Stimulated activated effector memory CD8-positive, alpha-beta T cell treated with anti-CD3 and anti-CD28 coated beads, Interleukin-12 subunit alpha, Interleukin-12 subunit beta, amount 100 ng/mL, for 72 hours (primary cell): ENCODE measurements at places on chromosomes 4 and X.
A peak's percentile ranks its signal among the peaks of the same experiment; 100 is the strongest.

DNA sequence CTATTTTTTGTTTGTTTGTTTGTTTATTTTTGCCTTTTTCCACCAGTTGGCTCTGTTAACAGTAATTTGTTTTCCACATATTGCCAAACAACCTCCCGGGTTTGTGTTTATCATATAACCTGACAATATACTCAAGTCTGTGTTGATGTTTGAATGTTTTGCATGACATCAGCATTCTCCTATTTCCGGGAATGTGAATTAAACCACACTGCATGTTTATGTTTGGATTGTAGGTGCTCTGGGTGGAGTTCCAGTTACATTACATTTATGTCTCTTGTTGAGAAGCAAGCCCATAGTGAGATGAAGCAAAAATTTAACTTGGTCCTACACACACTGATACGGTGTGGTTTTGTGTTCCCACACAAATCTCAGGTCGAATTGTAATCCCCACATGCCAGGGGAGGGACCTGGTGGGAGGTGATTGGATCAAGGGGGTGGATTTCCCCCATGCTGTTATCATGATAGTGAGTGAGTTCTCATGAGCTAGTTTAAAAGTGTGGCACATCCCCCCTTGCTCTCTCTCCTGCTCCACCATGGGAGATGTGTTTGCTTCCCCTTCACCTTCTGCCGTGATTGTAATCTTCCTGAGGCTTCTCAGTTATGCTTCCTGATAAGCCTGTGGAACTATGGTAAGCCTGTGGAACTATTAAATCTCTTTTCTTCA, 54.4 kb upstream of the CLNK start:
- no peak for DNase-seq

GRCh38 chrX:20522420-20522819, 255.7 kb upstream of the RPS6KA3 start:
- DNase-seq = no peak

- DNase-seq = no peak
These were observed 161.6 kb downstream of the IL15 start for GRCh38 chr4:141797966-141798365.

GRCh38 chr4:134540588-134540987, 339.0 kb upstream of the PABPC4L start:
- DNase-seq = no peak

DNA sequence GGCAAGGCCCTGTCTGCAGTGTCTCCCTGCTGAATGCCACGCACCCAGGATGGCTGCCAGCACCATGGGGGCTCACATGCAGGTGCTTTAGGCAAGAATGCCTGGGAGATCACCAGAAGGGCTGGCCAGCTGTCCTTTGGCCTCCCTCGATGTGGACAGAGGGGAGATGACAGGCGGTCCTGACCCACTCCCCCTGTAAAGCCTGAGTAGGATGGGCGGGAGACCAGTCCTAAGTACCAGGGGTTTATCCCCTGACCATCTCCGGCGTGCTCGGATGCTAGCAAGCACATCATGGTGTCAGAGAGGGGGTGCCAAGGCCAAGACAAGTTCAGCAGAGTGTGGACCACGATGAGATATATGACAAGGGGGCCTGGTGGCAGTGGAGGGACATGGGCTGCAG, 5.3 kb downstream of the PDZD4 start:
- DNase-seq = no peak

DNA sequence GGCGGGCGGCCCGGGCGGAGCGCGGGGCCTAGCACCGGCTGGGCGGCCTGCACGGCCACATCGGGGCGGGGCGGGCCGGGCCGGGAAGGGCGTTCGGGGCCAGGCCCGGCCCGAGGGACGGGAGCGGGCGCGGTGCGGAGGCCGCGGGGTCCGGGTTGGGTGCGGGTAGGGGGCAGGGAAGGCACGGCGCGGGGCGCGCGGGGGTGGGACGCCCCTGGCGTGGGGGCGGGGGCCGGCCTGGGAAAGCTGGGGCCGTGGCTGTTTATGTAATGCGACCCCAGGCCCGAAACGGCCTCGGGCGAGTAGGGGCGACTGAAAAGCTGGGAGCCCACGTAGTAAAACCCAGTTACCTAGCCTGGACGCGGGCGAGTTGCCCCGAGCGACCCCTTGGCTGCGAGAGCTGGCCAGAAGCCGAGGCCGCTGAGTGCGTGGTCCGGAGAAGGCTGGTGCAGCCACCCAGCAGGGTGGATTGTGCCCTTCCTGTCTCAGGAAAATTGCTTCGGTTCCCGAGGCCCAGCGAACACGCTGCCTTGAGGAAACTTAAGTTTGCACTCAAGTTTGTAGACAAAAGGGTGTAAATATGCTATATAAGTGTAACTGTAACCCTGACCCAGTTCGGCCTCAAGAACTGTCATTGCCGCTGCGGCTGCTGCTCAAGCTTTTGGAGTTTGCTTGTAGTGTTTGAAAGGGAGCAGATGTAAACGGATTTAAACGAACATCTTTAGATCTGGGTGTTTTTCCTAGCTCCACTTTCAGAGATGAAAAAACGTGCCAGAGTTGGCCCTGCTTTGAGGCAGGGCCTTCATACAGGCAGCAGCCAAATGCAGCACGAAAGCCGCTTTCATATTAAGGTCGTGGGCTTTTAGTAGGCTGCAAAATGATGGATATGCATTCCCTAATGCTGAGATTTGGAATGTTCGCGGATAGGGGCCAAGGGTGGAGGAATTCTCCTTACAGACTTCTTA, 674 bp downstream of the SEC24B start:
- peak; percentile 6 for DNase-seq

- DNase-seq = no peak
These were observed 55.5 kb upstream of the PAK3 start for GRCh38 chrX:111040377-111041017.

DNA sequence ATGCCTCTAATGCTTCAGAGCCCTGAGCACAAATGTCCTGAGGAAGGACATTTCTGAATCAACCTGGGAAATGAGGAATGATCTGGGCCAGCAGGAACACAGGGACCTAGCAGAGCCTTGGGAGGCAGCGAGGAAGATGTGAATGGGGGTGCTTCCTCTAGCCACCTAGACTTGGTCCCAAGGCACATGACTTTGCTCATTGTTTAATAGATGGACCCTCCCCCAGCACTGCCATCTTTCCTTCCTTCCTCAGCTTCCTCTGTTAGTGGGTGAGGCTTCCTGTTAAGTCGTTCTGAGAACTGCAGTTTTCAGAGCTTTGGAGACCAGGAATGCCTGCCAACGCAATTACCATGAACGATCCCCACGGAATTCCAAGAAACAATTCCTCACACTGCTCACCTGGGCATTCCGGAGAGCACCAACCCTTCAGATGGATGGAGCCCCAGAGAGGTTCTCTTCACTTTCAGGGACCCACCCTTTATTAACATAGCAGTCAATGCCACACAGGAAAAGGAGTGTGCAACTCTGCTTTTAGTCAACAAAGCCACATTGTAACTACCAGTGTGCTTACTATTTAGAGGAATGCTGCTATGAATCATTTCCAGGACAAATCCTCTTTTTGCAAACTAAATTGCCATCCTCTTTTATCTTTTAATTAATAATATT, 48.5 kb upstream of the STIM2 start:
- no peak for DNase-seq

GRCh38 chr4:89661173-89661899, 175.6 kb downstream of the SNCA start:
- DNase-seq = no peak

GRCh38 chr4:40379248-40379647, 44.1 kb downstream of the CHRNA9 start:
- DNase-seq = no peak

DNA sequence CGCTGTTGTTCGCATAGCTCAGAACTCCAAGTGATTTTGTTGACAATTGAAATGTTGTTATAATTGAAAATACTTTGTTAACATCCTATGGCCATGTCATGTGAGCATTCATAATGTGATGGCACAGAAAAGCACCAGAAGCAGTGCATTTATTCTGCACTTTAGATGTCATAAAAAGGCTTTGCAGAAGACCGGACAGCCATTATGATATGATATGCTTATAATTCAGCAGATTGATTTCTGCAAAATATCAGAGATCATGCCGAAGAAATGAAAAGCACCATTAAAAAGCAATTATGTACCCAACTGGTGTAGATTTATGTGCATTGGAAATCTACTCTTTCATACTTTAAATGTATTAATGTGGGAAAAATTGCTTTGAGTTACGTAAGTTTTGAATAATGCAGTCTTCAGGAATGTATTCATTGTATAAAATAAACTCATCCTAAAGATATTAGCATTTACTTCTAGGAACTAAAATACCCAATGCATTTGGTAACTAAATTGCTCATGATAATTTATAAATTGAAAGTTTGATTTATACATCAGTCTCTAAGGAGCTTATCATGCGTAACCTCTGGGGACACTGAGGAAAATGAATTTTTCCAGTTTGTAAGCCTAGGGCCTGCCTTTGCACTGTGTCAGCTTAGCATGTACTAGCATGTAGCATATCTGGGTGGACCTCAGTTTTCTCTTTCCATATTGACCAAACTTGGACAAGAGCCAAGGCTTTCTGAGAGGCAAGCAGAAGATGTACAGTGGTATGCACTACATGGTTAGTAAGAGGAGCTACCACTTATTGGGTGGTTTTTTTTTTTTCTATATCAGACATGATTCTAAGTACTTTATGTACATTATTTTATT, 43.6 kb downstream of the TLR10 start:
- no peak for DNase-seq

DNA sequence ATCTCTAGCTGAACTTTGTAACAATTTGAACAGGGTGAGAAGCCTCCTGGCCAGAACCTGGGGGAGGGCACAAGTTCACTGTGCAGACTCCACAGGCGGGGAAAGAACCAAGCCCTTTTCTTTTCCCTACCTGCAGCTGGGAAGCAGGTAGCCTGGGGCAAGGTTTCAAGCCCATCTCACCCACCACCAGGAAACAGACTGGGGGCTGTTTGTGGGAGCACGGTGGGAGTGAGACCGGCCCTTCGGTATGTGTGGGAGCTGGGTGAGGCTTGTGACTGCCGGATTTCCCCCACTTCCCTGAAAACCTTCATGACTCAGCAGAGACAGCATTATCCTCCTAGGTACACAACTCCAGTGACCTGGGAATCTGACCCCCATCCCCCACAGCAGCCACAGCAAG, 211.7 kb downstream of the ZNF674 start:
- no peak for DNase-seq

DNA sequence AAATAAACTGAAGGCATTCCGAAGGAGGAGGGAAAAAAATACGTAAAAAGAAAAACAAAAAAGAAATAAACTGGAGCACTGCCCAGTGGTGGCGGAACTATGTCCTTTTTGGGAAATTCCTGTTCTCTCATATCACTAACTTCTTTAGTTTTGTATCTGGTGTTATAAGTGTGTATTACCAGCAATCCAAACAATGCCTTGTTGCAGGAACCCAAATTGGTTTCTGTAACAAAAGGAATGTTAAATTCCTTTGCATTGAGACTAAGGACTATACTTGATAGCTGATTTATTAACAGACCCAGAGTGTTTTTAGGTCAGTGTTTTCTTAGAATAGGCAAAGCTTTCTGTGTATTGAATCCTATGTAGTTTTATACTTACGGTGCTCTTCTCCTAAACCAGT, 6.6 kb downstream of the CCNG2 start:
- no peak for DNase-seq

DNA sequence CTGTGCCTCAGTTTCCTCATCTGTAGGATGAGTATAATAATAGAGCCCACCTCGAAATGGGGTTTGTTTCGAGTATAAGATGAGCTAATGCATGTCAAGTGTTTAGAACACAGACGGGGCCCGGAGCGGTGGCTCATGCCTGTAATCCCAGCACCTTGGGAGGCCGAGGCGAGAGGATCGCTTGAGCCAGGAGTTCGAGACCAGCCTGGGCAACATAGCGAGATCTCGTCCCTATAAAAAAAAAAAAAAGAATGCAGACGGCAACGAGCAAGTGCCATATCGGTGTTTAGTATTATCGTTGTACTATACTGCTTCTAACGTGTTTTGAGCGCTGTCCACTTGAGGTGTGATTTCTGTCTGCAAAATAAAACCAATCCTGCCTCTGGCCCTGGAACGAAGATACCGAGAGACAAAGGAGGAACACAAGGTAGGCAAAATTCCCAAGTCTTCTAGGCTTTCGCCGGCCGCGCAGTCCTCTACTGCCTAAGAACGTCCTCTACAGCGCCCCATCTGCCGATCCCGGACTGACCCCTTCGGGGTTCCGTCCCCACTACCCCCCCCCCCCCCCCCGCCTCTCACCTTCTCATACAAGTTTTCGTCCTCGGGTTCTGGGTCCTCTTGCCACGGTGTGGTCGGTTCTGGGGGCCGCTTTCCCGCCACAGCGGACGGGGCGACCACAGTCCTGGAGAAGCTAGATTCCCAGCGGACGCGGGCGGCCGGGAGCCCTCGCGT, 442 bp downstream of the NDUFB11 start:
- DNase-seq = no peak

GRCh38 chrX:68438575-68438974, 5.3 kb upstream of the OPHN1 start:
- DNase-seq = no peak

GRCh38 chrX:444305-444704, 57.6 kb upstream of the PPP2R3B start:
- no peak for DNase-seq

DNA sequence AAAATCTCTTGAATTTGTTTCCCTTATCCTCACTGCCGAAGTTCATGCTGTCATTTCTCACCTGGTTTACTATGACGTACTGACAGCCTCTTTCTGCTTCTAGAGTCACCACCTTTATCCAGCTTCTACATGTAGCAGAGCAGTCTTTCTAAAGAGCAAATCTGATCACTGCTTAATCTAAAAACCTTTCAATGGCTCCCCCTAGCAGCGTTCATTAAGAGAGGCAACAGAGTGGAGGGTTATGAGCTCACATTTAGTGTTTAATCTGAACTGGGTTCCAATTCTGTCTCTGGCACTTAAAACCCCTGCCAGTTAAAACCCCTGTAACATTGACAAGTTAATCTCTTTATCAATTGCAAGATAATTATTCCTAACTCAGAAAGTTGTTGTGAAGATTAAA, 4.4 kb downstream of the RBPJ start:
- DNase-seq = no peak

DNA sequence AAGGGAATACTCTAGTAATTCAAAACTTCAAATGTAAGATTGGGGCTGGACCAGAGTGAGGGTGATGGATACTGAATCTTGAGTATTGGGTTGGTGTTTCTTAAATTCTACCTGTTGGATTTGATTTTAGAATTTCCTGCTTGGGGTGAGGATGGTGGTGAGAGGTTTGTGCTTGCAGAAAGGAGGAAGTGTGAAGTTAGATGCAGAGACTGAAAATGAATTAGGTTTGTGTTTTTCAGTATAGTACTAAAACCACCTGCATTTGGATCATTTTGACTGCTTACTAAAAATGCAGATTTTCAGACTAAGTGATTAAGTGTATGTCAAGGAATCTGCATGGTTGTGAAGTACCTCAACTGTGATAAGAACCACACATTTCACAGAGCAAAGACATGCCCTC, 131.5 kb upstream of the CENPE start:
- no peak for DNase-seq

DNA sequence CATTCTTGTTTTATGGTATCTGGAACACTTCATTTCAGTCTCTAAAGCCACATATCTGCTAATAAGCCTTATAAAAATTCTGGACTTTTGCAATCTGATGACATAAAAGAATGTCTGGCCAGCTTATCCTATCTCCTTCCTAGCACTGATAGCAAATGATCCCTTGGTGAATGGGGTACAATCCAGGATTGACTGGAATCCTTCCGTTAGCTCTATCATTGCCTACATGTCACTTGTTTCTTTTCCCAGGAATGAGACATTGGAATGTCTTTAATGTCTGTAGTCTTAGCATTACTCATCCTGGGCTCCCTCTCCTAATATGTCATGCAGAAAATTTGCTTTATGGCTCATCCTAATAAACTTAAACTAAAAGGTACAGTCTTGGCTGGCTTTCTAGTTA, 14.8 kb upstream of the PABPC4L start:
- DNase-seq = no peak
